Right forelimb (tissue), 1 donor: ENCODE measurements at places on chromosomes 12 and 14.
A peak's percentile ranks its signal among the peaks of the same experiment; 100 is the strongest.

GRCh38 chr14:85991156-85991555 is 461.2 kb downstream of the FLRT2 start:
- DNase-seq, result no peak

DNA sequence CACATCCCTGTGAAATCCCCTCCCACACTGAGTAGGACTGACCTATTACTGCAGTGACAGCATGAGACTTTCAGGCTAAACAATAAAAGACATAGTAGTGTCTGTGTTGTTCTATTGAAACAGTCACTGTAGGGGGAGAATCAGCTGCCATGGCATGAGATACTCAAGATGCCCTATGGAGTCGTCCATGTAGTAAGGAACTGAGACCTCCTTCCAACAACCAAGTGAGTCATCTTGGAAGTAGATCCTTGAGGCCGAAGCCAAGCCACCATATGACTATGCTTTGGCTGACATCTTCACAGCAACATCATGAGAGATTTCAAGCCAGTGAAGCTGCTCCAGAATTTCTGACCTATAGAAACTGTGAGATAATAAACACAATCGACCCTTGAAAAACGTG is 12.1 kb upstream of the LRP6 start:
- DNase-seq, result no peak

DNA sequence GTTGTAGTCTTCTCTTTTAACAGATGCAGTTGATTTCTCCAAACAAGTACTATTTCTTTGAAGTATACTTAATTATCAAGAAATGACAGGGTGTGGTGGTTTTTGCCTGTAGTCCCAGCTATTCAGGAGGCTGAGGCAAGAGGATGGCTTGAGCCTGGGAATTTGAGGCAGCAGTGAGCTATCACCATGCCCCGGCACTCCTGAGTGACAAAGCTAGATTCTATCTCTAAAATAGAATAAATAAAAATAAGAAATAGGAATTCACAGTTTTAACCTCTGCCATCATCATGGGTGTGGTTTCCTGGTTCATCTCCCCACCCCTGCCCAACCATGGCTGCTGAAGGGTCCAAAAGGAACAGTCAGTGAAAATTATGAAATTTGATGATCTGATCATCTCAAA is 290.2 kb upstream of the FLRT2 start:
- no peak for DNase-seq

- DNase-seq, result no peak
These were observed 78.2 kb downstream of the IRF2BPL start for GRCh38 chr14:76950055-76951020.

DNA sequence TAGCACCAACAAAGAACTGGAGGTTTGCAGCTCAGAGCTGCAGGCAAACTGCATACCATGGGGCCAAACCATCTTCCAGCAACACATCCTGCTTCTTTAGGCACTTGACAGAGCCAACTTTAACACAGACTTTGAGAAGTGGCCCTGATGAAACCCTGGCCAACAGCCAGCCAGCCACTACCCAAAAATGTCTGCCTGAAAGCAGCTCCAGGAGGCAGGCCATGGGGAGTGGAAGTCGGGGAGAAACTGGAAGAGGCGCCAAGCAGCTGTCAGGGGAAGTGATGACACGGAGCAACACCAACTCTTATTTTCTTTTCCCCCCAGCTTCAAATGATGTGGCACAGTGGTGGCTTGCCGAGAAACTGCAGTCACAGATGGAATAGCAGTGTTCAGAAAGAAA is 110.9 kb upstream of the PLXNC1 start:
- peak; percentile 47 for DNase-seq

GRCh38 chr14:99980299-99980698 is 84.9 kb upstream of the EVL start:
- DNase-seq, result no peak

DNA sequence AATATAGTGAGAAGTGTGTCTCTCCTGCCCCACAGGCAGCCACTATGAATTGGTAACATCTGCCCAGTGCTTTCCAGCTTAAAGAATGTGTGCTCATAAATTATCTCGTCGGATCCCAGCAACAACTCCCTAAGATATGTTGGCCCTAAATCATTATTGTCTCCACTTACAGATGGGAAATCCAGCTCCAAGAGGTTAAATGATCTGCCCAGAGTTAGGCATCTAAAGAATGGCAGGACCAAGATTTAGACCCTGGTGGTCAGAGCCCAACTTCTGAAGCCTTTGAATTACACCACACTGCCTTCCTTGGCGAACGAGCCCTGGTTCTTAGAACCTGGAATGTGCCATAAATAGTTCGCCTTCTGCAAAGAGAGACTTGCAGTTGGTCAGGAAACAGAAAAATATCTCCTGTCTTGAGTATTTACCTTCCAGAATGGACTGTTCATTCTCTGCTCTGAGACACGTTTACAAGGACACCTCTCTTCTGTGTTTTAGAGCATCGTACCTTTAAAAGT is 20.1 kb upstream of the PLEK2 start:
- no peak for DNase-seq

DNA sequence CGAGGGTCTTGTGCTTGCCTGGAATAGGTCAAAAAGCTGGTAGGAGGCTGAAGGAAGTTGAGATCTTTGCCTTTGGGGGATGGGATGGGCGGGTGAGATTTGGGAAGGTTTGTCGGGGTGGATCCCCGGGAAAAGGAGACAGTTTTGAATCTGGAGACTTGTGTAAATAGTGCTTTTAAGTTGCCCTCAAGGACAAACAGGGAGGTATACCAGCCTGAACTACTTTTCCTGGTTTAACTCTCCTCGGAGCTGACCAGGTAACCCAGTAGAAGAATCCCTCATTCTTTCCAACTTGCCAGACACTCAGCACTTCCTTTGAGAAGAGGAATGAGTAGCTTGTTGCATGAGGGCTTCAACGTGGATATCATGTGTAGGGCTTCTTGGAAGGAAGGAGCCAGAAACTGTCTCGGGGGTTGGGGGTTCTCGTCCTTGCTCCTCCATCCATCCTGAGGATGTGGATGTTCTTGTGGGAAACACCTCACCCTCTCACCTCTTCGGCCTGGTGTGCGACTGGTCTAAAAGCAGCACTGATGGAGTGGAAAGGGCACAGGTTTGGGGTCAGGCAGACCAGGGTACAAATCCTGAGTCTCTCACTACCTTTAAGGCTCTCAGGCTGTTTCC is 1.9 kb downstream of the TEAD4 start:
- no peak for DNase-seq

GRCh38 chr12:91189516-91189915 is 6.9 kb upstream of the DCN start:
- no peak for DNase-seq
